Stimulated activated naive CD8-positive, alpha-beta T cell treated with anti-CD3 and anti-CD28 coated beads, Interleukin-15, Interleukin-2, amounts not matched to agents 100 U/mL and 50 U/mL, for 24 hours (primary cell): ENCODE measurements at places on chromosomes 3 and 15.
A peak's percentile ranks its signal among the peaks of the same experiment; 100 is the strongest.

- no peak for DNase-seq
These were observed 21.4 kb upstream of the ESYT3 start for GRCh38 chr3:138412821-138413551.

GRCh38 chr3:101379658-101380376 is 59.4 kb upstream of the IMPG2 start:
- DNase-seq = no peak

DNA sequence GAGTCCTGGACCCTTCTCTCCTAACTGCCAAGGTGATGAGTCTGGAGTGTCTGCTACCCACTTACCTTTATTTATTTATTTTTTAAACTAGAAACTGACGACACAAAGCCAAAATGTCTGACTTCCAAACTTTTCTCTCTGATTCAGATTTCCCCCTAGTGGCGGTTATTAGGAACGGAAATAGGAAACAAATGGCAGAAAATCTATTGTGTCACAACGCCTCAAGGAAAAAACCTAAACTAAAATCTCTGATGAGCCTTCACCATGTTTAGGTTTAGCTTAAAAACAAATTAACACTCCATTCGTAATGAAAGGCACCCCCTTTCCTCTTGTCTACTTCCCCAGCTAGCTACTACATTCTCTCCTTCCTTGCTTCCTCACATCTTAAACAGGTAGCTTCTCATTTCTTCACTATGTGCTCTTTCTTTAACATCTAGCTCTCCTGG is 94.0 kb upstream of the MEX3B start:
- no peak for DNase-seq

- no peak for DNase-seq
These were observed 22.3 kb downstream of the ANKDD1A start for GRCh38 chr15:64934023-64934422.

GRCh38 chr3:79203144-79203519 is 564.7 kb downstream of the ROBO1 start:
- no peak for DNase-seq

DNA sequence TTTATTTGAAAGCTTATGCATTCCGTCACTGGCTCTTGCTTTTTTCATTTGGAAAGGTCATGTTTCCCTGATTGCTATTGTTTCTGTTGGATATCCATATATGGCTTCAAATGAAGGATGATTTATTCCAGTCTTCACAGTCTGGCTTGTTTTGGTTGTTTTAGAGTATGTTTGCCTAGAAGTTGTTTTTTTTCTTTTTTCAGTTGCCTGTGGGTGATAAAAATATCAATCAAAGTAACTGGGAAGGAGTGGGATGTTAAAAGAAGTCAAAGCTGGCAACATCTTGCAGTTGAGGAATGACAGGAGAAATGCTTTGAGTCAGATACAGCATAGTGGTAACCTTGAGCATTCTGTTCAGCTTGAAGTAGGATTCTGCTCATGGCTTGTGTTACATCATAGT is 610.5 kb downstream of the PLOD2 start:
- DNase-seq = no peak

DNA sequence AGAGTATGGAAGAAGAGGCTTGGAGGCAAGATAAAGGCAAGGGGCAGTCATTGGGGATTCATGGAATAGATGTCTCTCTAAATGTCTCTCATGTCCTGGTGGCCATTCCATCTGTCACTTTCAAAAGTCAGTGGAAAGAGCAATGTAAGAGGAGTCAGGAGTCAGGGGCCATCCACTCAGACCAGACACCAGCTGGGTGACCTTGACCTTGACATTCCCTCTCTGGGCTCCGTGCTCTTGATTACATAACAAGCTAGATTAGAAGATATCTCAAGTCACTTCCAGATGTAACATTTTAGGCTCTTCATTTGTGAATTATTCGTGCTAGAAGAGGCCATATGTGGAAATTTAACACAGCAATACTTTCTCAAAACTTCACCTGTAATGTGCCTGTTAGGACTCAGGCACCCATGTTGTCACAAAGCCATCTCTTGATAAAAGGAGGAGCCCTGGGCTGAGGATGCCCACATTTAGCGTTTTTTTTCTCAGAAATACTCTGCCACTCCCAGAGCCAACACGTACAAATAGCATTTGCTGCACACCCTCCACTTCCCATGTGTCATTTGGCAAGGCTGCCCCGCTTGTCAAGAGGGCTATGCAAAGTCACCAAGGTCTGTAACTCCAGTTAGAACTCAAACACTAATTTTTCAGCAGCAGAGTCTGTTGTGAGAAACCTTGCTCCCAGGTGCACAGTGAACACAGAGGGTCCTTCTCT is 321.7 kb downstream of the RORA start:
- no peak for DNase-seq

DNA sequence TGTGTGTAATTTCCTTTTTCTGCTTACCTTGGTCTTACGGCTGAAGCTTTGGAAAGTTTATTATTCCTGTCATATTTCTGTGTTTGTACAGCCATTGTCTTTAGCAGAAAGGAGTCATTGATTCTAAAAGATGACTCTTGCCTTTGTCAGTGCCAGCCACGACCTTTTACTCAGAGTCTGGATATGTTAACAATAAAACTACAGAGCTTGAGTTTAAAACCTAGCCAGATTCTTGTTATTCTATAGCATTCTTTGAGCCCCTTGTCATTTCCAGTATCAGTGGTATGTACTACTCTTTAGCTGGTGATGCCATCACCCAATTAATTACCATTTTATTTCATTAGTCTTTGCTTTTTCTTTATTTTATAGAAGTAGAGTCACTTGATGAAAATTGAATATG is 142.4 kb downstream of the TCF12 start:
- no peak for DNase-seq

- DNase-seq = no peak
These were observed 514.4 kb upstream of the ZNF385D start for GRCh38 chr3:22265403-22265802.

- no peak for DNase-seq
These were observed 67.3 kb upstream of the NUDT16 start for GRCh38 chr3:131314318-131314717.

DNA sequence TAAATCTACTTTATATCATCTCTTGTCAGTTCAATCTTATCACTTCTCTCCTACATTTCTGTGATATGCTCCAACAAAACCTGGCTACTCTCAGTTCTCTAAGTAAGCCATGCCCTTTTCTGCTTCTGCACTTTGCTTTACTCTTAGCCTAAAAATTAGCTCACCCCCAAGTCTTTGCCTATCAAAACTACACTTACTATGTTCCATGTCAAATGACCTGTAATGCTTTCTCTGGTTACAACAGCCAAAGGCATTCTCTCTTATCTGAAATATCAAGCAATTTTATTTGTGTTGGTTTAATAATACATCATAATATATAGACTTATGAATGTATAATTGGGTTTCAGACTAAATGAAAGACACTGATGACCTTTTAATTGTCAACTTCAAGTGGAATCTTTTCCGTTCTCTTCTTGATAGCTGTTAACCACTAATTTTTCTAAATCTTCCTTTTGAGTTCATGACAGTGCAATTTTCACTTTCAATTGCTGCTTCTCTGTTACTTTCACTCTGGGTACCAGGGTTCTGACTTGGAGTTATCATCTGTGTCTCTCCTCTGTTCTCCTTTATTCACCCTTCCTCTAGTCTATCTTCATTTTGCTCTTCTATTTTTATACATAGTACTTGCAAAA is 619.0 kb upstream of the GOLIM4 start:
- DNase-seq = no peak

DNA sequence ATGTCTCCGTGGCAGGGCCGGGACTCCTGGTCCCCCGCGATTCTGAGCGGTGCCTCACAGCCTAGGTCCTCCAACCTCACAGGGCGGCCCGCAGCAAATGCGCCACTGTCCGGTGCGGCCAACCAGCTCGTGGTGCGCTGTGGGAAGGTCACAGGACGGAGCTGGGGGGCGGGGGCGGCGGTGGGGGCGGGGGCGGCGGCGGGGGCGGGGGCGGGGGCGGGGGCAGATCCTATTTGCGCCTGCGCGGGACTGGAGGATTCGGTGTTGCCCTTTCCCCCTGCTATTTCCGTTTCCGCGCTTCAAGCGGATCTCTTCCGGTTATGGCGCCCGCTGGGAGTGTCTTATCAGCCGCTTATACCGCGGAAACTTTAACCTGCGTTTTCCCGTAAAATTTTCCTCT is 106.7 kb upstream of the SNRPN start:
- no peak for DNase-seq

DNA sequence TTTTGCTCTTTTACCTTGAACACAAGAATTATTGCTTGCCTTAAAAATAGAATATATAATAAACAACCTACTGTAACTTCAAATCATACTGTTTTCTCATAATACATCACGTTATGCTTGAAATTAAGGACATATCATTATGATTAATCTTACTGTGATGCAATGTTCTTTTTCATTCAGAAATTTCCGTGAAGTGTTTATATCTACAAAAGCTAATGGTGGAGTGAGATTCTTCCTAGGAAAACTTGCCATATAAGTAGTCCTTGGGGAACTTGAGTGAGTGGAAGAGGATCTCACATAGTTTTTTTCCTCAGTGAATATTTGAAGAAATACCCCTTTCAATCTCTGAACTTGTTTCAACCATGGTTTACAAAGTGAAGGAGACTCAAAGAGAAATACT is 498.7 kb upstream of the CBLB start:
- no peak for DNase-seq

DNA sequence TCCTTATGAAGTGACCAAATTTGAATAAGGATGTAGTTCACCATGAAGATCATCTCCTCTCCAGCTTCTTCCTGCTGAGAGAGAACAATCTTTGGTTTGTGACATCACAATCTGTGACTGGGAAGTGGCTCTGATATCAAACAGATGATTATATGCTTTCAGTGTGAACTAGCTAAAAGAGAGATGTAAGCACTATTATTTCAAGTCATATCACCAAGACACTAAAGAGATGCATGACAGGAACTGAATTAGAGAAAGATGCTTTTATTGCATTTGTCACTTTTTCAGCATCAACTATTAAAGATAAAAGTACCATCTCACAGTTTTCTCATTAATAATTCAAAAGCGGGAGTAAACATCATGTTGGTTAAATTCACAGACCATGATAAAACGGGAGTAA is 3.5 kb downstream of the CHRM5 start:
- DNase-seq = no peak

DNA sequence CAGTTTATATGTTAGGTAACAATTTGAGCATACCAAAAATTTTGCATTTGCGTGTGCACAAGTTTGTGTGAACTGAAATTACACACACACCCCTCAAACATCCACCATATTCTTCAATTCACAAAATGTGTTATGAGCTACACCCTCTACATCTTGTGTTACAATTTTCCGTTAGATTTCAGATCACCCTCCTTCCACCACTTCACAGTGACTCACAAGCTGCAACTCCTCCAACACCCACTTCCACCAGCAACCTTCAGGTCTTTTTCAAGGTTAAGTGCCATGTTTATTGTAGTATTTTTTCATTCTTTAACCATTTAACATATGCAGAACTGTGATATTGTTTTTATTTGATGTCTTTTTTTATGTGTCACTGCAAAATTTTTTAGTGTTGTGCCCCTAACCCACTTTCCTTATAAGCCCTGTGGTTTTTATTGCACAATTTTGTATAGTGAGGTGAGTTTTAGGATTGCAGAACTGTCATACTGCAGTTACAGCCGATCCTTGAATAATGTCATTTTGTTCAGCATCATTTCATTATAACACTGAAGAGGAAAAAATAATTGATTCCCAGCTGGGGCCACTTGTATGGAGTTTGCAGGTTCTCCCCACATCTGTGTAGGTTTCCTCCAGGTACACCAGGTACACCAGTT is 148.9 kb downstream of the PLCL2 start:
- no peak for DNase-seq

DNA sequence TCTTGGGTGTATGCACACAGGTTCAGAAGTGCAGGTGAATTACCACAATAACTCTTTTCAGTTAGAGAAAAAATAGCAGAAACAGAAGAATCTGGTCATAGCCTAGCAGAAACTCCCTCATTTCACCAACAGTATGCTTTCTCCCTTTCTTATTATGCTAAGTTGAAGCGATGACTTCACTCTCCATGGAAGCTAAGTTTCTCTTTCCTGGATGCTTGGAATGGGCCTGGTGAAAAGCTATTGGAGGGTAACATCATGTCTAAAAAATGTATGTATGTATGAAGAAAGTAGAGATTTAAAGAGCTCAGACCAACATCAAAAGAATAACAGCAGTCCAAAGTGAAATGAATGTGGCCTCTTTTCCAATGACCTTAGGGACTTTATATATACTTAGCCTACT is 145.5 kb downstream of the TIGIT start:
- no peak for DNase-seq

DNA sequence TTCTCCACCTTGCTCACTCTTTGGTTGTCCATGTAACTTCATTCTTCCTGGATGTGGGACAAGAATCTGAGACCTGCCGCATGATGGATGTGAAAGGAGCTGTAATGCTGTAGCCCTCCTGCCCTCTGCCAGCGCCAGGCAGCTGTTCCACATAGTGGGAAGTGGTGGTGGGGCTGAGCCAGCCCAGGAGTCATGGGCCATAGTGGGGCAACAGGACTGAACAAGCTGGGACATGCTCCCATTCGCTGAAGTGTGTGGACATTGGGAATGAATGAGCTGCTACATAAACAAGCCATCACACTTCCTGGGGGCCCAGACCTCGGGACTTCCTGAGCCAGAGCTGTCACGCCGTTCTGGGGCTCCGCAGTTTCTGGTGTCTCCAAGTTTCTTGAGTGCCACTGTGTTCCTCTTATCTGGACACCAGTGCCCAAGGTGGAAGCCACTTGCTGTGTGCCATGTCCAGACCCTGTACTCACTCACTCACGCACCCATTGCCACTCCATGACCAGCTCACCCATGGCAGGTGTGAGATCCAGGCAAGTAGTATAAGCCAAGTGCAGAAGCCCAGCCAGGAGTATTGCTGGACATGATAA is 624.3 kb upstream of the EPHA6 start:
- no peak for DNase-seq

DNA sequence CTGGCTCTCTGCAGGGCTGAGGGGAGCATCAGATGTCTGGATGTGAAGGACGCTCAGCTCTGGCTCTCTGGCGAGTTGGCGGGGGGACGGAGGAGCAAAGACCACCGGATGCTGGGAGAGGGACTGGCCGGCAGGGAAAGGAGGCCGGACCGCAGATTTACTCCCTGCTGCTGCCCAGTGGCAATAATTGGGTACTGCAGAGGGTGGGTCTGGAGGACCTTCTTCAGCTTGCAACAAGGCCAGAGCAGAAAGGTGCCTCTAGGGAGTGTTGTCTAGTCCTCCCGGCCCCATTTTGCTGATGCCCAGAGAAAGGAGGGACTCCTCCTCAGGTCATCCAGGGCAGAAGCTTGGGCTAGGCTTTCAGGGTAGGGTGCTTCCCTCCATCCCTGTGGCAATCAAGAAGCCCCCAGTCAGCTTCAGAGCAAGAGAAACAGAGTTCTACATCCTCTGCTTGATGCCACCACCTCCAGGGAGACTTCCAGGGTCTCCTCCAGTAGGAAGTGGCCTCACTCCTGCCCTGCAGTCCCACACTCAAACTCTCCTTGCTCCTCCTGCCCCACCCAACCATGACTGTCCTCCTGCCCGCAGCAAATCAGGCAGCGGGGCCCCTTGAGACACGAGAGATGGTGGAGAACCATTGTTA is 20.3 kb upstream of the CSPG4 start:
- peak; percentile 74 for DNase-seq

GRCh38 chr3:73508330-73508954 is 116.3 kb downstream of the PDZRN3 start:
- peak; percentile 35 for DNase-seq
